ENCODE measurements at places on chromosomes 2 and 18.

GRCh38 chr18:75161256-75162028, 47.5 kb downstream of the PTGR3 start:
- DNase-seq = no peak

DNA sequence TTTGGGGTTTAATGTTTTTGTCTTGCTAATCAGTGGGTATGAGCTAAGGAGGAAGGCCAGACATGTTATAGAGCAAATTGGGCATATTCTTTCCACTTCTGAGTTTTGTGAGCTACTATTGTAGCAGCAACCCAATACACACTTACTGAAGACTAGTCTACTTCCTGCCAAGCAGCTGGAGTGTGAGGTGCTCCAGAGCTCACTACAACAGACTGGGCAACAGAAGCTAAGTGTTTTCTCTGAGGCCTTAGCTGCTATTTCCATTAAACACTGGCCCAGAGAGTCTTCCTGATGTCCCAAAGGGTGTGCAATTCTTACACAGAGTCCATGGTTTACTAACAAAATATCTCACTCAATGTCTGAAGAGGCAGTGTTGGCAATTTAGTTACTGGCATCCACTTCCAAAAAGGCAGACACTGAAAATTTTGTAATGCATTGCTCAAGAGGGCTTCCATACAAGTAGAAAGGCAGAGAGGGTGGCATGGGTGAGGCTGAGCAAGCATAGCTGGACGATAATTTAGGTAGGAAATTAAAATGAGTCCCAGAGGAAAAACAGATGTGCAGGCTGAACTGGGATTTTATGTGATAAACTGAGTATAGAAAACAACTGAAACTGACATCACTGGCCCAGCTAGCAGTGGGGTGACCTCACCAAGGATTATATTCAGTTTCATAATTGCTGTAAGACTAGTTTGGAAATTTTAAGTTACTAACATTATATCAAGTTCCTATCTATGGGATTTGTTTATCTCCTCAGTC, 68.6 kb downstream of the ZC3H6 start:
- DNase-seq = no peak

- no peak for DNase-seq
These were observed 189.5 kb downstream of the CTIF start for GRCh38 chr18:48728204-48728833.

DNA sequence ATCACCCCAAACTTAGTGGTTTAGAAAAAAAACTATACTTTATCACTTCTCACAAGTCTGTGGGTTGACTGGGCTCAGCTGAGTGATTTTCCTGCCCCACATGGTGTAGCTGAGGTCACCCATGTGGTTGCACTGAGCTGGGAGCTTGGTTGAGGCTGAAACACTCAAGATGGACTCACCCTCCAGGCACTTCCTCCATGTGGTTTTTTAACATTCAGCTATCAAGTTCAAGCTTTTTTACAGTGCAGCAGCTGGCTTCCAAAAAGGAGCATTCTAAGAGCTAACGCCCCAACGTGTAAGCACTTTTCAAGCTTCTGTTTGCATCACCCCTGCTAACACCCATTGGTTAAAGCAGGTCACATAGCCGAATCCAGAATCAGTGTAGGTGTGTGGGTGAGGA, 105.9 kb upstream of the CREB1 start:
- DNase-seq = no peak

DNA sequence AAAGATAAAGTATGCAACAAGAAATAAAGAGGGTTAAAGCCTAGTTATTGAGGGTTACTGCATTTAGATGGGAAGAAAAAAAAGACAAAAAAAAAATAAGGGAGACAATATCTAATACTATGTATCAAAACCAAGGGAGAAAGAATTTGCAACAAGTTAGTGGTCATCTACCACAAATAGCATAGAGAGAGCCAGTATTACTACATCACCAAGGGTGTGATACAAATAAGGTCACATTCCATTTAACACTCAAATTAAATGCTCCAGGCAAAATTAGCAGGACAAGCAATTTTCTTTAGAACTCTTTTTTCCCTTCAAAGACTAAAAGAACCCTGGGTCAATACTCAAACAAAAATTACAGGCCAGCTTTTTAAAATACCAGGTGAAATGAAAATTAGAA, 115.1 kb upstream of the GULP1 start:
- DNase-seq = no peak

- no peak for DNase-seq
These were observed 2.7 kb upstream of the SLC23A3 start for GRCh38 chr2:219172231-219173154.

DNA sequence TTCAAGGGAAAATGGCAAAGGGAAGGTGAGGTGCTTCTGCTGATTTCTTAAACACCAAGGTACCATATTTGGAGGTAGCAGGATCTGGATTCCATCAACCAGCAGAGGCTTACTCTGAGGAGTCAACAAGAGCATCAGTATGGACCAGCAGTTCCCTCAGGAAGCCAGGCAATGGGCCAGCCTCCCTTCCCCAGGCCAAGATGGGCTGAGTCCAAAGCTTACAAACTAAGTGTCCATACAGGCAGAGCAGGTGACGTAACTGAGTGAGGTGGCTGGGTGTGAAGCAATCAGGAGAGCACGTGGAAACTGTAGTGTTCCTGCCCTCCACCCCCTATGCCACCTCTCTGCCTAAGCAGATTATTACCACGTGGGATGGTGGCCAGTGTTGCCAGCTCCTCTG, 134.2 kb upstream of the HNRNPA3 start:
- no peak for DNase-seq

- no peak for DNase-seq
These were observed 108.2 kb downstream of the RTP5 start for GRCh38 chr2:241977557-241978300.

GRCh38 chr18:77059294-77059916, 73.2 kb downstream of the MBP start:
- DNase-seq = peak; percentile 5

DNA sequence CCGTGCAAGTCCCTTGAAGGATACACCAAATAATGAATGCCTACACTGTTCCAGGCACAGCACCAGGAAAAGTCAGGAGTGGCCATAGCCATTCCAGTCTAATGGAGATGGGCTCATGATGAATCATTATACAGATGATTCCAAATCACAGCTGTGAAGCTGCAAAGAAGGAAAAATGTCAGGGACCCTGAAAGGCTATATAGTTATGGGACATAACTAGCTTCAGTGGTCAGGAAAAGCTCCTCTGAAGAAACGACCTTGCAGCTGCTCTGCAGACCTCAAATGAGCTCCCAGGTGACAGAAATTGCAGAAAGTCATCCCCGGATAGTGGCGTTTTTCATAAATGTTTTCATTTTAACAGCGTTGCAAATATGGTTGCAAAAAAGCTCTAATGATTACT, 200.8 kb downstream of the PTGR3 start:
- DNase-seq = no peak

GRCh38 chr2:64277101-64277849, 133.1 kb upstream of the PELI1 start:
- DNase-seq = no peak

DNA sequence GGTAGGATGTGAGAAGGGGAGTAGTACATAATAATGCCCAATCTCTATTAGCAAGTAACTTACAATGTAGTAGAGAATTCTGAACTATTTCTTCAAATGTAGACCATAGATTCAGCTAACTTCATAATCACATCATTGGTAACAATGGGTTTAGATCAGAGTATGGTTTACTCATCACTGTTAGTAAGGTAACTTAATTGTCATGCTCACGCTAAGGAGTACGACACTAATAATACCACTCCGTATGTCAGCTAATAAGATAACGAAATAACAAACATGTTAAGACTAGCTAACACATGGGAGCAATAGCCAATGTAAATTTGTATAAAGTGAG, 56.4 kb upstream of the CCDC141 start:
- no peak for DNase-seq

- DNase-seq = no peak
These were observed 108.8 kb downstream of the RTN4 start for GRCh38 chr2:54941248-54941984.

DNA sequence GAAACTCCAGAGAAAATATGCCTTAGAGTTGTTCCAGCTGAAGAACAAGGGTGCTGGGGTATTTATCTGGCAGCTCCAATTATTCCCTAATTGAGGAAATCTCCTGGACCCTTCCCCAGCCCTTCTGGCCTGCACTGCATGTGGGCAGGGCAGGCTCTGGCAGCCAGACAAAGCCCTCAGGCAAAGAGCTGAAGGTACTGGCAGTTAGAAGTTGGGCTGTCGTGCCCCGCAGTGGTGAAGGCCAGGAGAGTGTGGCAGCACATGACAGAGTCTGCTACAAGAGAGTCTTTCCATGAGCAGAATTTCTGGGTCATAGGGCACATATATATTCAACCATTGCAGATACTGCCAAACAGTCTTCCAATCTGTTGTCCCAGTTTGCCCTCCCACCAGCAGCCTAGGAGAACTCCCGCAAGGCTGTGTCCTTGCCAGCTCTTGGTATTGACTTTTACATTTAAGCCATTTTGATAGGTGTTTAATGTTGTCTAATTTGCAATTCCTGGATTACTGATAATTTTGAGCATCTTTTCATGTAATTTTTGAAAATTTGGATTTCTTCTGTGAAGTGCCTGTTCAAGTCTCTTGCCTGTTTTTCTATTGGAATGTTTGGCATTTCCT, 26.6 kb downstream of the ONECUT2 start:
- no peak for DNase-seq

GRCh38 chr18:11981543-11982366, 448 bp downstream of the IMPA2 start:
- no peak for DNase-seq
